AML-193 (cell line): ENCODE measurements at places on chromosomes 7 and 10.

DNA sequence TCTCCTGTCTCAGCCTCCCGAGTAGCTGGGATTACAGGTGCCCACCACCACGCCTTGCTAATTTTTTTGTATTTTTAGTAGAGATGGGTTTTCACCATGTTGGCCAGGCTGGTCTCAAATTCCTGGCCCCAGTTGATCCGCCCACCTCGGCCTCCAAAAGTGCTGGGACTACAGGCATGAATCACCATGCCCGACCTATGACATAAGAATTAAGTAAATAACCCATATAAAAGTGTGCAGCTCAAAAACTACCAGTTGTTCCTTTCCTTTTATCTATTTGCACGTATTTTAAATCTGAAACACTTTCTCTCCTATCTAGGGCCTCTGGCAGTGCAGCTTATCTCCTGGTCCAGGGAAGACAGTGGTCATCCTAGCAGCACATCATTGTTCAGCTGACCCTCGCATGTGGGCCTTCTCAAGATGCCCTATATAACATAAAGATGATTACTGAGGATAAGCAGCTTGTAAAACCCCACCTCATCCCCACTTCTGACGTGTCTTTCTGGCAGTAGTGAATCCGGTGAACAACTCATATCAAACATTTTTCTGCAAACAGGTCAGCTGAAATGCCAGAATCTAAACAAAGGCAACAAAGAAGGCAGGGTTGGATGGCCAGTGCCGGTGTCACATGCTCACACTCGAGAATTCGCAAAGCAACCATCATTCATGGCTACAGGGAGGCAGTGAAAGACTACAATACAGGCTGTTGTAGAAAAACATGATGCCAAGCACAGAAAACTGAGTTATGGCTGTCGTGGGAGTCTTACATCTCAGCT, 36.0 kb upstream of the KCNIP2 start:
- DNase-seq, result no peak

- DNase-seq, result no peak
Measured at GRCh38 chr10:101355072-101355706, 1.2 kb downstream of the BTRC start.

DNA sequence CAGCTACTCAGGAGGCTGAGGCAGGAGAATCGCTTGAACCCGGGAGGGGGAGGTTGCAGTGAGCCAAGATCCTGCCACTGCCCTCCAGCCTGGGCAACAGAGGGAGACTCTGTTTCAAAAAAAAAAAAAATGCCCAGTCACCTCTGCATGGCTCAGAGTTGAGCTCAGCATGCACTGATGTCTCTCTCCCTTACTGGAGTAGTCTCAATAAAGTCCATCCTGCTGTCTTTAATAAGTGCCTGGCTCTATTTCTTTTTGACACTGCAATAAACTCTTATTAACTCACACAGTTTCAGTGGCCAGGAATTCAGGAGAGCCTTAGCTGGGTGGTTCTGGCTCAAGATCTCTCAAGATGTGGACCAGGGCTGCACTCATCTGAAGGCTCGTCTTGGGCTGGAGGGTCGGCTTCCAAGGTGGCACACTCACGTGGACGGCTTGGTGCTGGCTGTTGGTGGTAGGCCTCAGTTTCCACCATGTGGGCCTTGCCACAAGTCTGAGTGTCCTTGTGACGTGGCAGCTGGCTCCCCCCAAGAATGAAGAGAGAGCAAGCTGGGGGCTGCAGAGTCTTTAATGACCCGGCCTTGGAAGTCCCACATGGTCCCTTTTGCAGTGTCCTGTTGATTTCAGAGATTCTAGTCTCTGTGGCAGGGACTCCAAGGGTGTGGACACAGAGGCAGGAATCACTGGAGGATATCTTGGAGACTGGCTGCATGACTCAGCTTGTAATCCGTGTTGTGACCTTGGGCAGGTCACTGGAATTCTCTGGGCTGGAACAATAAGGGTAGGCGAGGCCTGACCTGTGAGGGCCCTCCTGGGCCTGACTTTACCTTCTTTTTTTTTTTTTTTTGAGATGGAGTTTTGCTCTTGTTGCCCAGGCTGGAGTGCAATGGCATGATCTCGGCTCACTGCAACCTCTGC, 85.9 kb upstream of the KMT2C start:
- DNase-seq, result no peak

DNA sequence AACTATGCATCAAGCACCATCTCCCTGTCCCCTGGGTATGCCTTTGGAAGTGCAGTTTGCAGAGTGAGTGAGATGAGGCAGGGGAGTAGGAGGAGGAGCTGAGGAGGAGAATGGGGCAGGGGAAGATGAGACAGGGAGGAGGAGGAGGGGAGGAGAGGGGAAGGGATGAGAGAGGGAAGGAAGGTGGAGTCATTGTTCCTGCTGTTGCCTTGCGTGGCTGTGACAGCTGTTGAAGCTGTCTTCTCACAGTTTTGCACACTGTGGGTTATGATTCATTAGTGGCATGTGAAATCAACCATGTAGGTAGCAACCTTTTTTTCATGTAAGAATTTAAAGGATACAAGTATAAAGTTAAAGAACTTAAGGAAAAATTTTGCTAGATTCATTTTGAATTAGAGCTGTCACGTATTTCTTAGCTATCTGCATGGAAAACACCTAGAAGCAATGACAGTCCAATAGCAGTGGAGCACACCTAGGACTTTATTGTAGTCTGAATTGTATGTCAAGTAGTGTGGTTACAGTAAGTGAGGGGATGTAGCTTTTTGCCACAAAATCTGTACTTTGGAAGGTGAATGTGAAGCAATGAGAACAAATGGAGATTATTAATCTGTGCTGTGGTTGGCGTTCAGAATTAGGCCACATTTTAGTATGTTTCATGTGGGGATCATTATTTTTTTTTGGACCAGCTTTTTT, 21.7 kb downstream of the CCM2 start:
- DNase-seq, result peak; percentile 30

GRCh38 chr10:96585736-96586418, 935 bp downstream of the TM9SF3 start:
- peak; percentile 42 for DNase-seq

GRCh38 chr10:88379575-88379974, 203.5 kb downstream of the RNLS start:
- DNase-seq, result no peak

GRCh38 chr10:21363092-21363730, 162.3 kb downstream of the SKIDA1 start:
- DNase-seq, result no peak

GRCh38 chr10:121310151-121310711, 288.0 kb downstream of the FGFR2 start:
- no peak for DNase-seq

DNA sequence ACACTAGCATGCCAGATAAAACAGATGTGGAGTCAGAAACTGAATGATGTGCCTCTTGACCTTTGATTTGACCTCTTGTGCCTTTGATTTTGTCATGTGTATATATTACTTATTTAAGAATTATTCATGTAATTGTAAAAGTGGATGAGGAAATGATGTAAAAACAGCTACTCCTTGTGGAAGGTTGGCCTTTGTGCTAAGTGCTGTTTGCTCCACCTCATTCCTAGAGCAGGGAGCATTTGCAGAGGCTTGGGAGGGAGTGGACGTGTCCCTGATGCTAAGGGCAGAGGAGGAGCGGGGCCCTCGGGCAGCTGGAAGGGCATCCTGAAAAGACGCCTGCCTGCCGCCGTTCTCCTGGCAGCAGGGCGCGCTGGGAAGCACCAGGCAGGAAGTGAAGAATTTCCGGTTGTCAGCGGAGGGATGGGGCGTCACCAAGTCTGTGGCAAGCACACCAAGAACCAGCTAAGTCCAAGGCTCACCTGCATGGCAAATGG, 197.6 kb upstream of the ZNF32 start:
- no peak for DNase-seq

- no peak for DNase-seq
Measured at GRCh38 chr7:116754186-116754585, 82.2 kb downstream of the MET start.

DNA sequence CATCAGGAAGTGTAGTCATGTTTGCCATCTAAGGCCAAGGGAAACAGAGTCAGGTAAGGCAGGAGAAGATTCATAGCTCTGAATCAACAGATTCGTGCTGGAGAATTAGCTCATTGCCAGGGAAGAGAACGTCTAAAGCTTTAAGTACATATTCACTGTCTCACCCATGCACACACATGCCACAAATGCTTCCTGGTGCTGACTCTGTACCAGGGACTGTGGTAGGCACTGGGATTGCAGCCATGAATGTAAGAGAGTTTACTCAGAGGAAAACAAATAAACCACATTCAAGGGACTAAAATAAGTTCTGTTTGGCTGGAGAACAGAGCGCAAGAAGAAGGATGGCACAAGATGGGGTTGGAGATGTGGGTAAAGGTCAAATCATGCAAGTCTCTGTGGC, 89.8 kb upstream of the HPS1 start:
- DNase-seq, result no peak

- DNase-seq, result no peak
Measured at GRCh38 chr7:122849957-122850328, 36.3 kb downstream of the CADPS2 start.

- DNase-seq, result no peak
Measured at GRCh38 chr7:155255621-155256020, 42.1 kb upstream of the INSIG1 start.

- DNase-seq, result no peak
Measured at GRCh38 chr7:148434181-148434757, 156.3 kb upstream of the C7orf33 start.

- DNase-seq, result no peak
Measured at GRCh38 chr10:113309791-113310190, 243.1 kb upstream of the HABP2 start.

- DNase-seq, result no peak
Measured at GRCh38 chr7:15446722-15447121, 115.1 kb downstream of the AGMO start.

DNA sequence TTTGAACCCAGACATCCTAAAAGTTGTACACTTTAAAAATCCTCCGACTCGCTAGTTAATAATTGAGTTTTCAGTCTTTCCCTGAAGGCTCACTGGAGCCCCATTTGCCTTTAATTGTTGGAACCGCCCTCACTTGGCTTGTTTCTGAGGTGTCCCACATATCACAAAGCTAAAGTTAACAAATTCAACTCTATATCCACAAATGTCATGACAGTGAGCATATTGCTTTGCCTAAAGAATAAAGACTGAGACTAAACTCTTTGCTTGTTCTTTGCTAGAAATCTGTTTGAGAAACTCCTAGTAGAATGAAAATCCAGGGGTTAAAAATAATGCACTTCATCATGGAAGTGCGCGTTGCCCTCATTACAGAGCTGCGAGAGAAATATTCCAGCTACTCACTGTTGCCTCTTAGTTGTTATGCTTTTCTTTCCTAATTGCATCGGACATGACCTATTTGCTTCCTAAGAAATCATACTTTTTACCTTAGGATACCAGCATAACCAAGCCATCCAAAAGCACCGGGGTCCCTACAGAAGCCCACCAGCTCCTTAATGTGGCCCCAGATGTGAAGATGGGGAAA, 752 bp downstream of the THSD7A start:
- DNase-seq, result no peak

GRCh38 chr10:75967491-75967890, 536.1 kb downstream of the LRMDA start:
- DNase-seq, result no peak

GRCh38 chr10:110410329-110411046, 87.2 kb upstream of the DUSP5 start:
- no peak for DNase-seq

- DNase-seq, result no peak
Measured at GRCh38 chr10:3764626-3765112, 20.3 kb downstream of the KLF6 start.

- no peak for DNase-seq
Measured at GRCh38 chr10:111481866-111482265, 405.0 kb downstream of the ADRA2A start.

GRCh38 chr10:86599729-86600128, 54.6 kb upstream of the OPN4 start:
- no peak for DNase-seq

- no peak for DNase-seq
Measured at GRCh38 chr10:4108693-4109092, 323.7 kb upstream of the KLF6 start.

DNA sequence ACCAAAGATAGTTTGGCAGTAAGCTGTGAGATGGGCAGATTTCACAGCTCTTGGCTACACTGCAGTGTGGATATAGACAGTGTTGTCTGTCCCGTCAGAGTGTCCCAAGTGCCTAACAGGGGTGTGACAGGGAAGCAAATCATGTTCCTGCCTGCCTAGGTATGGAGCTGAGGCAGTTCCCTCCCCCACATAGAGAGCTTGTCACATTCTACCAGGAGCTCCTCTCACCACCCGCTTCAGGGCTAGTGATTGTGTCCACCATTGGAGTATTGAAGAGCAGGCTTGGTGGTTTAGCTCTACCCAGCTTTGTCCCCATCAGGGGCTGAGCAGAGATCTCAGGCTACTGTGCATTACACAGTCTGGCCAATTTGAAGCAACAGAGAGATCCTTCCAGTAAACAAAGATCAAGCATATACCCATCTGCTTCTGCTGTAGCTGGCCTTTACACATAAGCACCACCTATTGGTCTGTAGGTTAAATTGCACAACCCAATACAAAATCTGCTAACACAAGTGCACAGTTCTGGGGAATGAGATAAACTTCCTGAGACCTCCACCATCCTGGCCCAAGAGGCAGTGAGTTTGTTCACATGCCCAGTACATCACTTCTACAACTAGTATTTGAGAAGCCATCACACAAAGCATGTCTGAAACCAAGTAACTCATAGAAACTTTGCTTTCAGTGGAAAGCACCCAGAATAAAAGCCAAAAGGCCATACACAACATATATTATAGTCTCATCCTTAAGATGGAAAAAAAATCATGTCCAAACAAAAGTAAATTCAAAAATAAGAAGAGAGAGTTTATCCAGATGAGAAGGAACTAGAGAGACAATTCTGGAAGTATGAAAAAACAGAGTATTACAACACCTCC, 67.3 kb downstream of the GLCCI1 start:
- DNase-seq, result peak; percentile 53

- no peak for DNase-seq
Measured at GRCh38 chr10:129094861-129095260, 372.2 kb upstream of the MGMT start.

GRCh38 chr10:63415640-63416244, 50.0 kb downstream of the JMJD1C start:
- DNase-seq, result no peak

DNA sequence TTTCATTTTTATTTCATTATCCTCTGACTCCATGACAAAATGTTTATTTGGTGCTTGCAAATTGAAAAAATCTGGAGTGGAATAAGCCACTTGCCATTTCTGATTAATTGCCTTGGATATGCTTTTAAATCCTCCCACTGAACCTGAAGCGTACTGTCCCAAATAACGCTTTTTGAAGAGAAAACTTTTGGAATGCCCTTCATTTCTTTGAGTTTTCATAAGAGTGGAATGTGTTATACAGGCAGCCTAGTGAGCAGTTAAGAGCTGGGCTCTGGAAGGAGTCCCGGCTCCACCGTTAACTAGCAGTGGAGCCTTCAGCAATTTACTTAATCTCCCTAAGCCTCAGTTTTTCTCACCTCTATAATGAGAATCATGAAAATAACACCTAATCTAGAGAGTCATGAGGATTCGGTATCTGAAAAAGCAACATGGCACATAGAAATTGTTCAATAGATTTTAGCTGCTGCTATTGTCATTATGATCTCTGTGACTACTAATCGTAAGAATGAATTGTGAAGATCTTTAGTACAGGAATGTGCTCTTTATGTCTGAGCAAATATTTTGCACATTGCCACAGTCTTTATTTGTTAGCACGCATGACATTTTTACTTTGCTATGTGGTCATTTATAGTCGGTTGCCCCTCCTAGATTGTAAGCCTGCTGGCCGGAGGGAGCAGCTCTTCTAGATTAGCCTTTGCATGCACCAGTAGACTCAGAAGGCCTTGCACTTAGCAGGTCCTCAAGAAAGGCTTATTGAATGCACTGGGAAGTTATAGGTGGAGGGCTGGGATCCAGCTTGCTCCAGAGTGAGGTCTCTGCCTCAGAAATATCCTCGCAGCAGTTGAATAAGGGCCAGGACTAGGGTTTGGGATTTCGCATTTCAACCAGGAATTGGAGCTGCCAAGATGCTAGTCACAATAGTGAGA, 59.4 kb downstream of the PLCE1 start:
- DNase-seq, result no peak
